Activated CD4-positive, alpha-beta T cell treated with anti-CD3 and anti-CD28 coated beads for 4 hours (primary cell): ENCODE measurements at places on chromosomes 5 and 9.

GRCh38 chr5:121870489-121870888 is 18.8 kb downstream of the FTMT start:
- DNase-seq: no peak

DNA sequence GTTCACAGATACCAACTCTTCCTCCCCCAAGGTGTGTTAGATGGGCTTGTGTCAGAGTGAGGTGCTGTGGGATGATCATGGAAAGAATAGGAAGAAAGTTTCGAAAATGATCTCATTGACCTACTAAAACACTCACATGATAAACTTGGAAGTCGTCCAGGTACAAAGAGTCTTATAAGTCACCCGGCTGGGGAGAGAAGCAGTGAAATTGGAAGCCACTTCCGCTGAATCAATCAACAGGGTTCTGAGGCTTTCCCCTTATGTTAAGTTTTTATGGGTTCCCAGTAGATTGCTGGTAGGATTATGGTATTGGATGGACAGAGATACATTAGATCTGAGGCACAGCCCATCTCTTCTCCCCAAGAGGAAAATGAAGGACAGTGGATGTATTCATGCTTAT is 218.8 kb upstream of the MSX2 start:
- no peak for DNase-seq

DNA sequence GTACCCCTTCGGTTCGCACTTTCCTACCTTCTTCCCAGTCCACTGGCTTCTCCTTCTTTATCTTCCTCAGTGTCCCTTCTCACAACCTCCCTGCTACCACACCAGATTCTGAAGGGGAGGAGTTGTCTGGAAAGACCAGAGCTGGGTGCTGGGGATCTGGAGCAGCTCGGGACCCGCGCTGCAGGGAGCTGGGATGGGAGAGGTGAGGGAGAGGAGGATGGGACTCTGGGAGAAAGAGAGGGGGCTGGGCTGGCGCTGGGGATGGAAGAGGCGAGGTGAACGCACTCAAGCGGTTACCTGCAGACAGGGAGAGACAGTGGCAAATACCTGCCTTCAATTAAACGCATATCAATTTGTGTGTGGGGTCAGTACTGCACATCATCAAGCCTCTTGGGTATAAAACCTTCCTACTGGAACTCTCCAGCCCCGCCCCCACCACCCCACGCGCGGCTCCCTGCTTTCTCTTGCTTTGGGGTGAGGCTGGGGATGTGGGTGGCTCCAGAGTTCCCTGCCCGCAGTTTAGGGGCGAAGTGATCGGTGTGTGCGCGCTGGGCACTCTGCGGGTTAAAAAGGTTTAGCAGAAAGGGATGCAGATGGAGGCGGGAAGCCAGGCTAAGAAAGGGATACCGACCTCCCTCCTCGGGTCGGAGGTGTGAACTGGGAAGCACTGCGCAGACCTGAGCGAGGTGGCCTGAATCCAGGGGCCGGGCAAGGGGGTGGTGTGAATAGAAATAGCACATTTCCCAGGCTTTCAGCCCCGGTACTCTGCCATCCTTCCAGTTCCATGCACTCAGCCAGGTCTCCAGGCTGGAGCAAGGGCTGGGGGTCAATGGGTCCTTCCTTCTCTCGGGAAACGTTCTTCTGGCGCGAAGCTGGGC is 977 bp upstream of the PAM start:
- DNase-seq: peak; percentile 24

GRCh38 chr5:120655828-120656435 is 191.8 kb downstream of the PRR16 start:
- no peak for DNase-seq

- DNase-seq: no peak
These were observed 71.4 kb downstream of the DCP2 start for GRCh38 chr5:113047733-113048652.

GRCh38 chr5:167752936-167753335 is 538.5 kb upstream of the WWC1 start:
- no peak for DNase-seq

GRCh38 chr9:75140261-75140660 is 51.9 kb downstream of the OSTF1 start:
- DNase-seq: no peak

DNA sequence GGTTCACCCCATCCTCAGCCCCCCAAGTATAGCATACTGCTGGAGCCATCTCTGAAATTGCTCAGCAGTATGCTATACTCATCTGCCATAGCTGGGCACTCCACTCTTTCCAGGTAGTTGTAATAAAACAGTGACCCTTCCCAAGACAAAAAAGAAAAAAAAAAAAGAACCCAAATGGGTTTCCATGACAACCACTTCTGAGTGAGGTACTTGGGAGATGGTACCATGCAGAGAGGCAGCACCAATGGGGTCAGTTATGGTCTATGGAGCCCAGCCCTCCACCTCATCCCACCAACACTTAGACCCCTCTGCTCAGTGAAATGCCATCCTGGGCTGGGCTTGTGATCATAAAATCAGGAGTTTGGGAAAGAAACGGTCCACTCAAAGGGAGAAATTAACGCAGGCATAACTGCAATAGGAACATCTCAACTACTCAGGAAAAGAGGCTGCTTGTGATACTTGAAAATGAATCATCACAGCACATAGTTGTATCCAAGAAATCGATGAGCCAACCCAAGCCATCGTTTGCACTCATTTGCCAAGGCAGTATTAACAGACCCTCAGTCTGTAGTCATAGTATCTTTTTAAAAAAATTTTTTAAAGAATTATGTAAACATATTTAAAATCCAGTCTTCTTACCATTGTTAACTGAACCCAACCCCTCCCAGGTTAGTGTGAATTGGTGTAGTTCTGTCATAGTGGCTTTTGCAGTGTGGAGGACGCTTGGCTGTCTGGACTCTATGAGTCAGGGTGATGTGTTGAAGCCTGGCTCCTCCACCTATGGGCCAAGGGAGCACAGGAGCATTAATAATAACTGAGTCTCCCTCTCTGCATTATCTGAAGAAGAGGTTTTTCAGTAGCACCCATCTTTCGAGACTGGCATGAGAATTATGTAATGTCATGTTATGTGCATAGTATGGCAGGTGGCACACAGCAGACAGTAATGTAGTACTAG is 402.7 kb downstream of the SPOCK1 start:
- DNase-seq: no peak

- DNase-seq: no peak
These were observed 8.3 kb upstream of the RNF130 start for GRCh38 chr5:180079702-180080466.

- DNase-seq: no peak
These were observed 3.9 kb downstream of the MEGF9 start for GRCh38 chr9:120710110-120710981.

DNA sequence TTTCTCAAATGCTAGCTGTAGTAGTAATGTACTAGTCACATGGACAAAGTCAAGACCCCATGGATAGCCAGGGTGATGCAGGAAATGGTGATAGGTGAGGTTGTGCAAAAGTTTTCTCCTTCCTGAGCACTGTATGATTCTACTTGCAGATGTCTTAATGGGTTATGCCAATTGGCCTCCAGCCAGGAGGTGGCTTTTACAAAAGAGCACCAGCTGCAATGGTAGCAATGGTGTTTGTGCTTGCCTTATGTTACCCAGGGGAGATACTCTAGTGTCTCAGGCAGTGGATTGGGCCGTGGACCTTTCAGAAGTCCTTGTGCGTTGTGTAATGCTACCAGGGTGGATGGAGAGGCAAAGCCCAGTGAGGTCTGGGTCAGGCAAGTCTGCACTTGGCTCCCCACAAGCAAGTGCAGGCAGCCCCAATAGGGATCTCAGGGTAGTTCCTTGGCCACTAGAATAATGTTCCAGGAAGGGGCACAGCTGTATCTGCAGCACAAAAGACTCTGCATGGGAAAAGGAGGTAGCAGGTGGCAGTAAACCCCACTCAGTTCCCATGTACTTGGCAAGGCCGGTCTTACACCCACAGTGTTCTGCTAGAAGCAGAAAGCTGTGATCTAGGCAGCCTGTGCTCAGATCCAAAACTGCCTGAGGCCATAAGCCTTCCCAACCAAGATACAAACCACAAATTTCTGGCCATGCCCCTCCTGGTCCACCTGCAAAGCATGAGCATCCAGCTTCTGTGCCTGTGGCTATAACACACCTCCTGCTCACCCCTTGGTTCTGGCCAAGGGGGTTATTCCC is 46.4 kb upstream of the EDIL3 start:
- DNase-seq: no peak

DNA sequence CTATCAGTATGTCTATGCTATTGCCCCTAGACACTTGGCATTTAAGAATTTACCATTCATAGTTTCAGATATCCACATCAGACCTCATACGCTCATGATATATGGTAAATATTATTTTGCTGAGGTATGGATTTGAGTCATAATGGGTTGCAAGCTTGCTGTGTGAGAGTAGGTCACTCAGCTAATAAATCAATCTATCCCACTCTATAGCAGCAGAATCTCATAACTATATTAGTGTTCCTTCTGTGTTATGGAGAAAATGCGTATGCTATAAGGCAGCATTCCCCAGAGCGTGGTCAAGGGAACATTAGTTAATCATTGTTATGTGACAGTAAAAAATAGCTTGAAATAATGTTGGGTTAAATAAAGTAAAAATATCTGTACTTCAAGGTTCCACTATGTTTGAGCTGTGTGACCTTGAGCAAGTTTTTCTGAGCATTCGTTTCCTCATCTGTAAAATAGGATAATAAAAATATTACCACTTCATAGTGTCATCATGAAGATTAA is 7.7 kb downstream of the TRIM32 start:
- DNase-seq: no peak

DNA sequence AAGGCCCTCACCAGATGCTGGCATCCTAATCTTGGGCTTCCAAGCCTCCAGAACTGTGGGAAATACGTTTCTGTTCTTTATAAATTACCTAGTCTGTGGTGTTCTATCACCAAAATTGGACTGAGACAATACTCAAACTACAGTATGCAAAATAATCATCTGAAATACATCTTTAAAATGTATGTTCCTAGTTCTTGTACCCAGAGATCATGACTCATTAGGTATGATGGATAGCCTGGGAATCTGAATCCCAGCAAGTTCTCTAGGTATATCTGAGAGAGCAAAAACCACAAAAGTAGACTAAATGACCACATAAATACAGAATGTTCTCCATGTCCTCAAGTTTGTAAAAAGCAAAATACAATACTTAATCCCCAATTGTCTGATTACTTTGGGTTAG is 166.3 kb downstream of the YIPF5 start:
- no peak for DNase-seq

DNA sequence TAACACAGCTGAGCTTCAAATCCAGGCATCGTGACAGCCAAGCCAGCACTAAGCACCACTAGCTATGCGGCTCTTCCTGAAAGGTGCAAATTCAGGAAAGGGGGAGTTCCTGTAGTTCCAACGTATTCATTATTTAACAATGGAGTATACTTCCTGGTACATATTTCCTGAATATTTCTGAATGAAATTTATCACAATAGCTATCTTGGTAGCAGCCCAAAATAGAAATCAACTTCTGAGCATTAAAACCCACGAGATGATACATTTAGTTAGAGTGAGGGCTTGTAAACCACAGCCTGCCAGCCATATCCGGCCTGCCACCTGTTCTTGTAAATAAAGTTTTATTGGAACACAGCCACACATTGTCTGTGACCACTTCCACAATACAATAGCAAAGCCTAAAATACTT is 109.7 kb upstream of the RETREG1 start:
- no peak for DNase-seq

DNA sequence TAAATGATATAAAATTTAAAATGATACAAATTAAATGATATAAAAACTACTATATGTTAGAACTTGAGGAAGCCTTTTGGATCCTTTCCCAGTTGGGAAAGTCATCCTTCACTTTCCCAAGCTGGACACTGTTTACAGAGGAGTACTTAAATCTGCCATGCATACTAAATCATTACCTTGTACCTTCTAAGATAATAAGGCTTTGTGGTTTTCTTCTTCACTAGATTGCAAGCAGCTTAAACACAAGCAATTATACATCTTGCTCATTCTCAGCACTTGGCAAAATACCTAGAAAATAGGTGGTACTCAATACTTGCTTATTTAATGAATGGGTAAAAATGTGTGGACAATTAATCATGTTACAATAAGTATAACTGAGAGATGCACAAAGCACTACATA is 666.8 kb downstream of the PTPRD start:
- no peak for DNase-seq

GRCh38 chr5:44622331-44622730 is 186.4 kb upstream of the MRPS30 start:
- no peak for DNase-seq

DNA sequence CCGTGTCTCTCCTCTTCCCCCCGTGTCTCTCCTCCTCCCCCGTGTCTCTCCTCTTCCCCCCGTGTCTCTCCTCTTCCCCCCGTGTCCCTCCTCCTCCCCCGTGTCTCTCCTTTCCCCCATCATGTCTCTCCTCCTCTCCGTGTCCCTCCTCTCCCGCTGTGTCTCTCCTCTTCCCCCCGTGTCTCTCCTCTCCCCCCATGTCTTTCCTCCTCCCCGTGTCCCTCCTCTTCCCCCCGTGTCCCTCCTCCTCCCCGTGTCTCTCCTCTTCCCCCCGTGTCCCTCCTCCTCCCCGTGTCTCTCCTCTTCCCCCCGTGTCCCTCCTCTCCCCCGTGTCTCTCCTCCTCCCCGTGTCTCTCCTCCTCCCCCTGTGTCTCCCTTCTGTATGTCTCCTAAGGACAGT is 12.8 kb upstream of the RNU6ATAC start:
- DNase-seq: no peak

DNA sequence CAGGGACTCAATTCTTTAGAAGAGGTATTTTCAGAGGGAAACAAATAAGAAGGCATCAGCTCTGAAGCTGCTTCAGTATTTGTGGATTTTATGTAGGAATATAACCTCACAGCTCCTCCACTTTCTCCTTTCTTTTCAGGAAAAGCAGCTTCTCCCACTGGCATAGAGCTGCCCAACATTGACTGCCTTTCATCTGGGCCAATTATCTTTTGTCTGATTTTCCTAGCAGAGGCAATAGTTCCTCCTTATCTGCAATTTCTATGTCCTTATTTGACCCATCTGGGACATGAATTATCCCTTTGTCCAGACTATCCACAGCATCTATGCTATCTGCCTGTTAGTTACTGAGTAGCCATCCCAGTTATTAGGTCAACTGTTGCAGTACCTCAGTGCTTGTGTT is 1671.2 kb upstream of the ACO1 start:
- no peak for DNase-seq

DNA sequence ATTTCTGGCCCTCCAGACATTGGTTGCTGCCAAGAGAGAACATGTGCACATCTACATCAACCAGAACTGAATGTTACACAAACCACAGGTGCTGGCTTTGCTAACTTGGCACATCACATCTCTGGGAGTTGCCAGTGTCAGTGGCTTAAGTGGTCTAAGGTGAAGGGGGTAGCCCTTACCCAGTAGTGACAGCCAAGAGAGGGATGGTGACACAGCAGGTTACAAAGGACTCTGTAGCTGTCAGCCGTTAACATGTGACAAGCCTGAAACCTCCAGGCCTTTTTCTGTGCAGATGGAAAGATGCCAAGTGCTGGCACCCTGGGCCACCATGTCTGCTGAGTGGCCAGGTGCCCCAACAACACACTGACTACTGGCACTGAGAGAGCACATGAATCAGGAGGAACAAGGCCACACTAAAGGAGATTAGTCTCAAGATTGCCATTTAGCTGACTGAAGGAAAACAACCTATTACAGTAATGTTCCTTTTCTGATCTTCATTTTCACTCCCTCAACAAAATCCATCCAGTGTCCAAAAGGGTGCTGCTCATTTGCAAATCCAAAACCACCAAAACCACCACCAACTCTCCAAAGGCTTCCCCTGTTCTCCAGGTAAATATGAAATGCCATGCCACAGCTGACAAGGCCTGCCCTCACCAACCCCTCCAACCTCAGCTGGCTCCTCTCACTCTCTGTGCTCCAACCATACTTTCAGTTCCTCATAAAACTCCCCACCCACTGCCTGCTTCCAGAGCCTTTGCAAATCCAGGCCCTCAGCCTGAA is 20.2 kb downstream of the SIL1 start:
- no peak for DNase-seq

- no peak for DNase-seq
These were observed 7.6 kb upstream of the TBC1D2 start for GRCh38 chr9:98263080-98263479.
